ENCODE measurements at places on chromosomes 3 and 15.

- DNase-seq = no peak
These were observed 88.1 kb downstream of the MAGI1 start for GRCh38 chr3:65950340-65951326.

GRCh38 chr3:64726414-64727090, 38.8 kb upstream of the ADAMTS9 start:
- DNase-seq = no peak

- no peak for DNase-seq
These were observed 51.2 kb upstream of the MED12L start for GRCh38 chr3:151034303-151034702.

DNA sequence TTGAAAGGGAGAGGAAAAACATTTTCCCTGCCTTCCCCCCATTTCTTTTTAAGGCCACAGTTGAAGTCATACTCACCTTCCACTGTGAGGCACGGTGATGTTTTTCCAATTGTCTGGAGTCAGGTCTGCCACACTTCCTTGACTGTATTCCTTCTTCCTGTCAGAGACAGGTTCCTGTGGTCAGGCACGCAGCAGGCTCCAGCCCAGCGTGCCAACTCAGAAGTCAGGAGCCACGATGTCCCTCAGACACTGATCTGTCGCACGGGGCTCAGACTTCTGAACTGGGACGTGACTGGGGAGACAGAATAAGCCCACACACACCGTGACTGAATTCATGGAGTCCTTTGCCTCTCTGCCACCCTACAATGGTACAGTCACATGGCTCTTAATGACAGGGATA, 41.2 kb upstream of the ADAMTS9 start:
- DNase-seq = no peak

- DNase-seq = no peak
These were observed 12.7 kb upstream of the FAM240A start for GRCh38 chr3:46599590-46599989.

DNA sequence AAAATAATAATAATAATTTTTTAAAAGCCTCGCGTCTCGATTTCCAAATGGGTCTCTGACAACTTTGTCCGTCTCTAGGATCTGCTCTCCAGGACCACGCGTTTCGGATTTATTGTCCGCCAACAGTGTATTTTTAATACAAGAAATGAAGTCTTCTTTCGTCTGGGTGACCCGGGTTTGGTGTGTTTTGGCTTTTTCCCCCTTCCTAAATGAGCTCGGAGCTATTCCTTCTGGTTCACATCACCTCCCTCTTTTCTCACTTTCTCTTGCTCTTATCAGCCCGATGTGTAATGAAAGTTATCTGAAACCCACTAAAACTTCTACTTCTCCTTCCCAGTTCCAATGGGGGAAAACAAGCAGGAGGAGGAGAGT, 516.7 kb downstream of the MECOM start:
- DNase-seq = no peak

GRCh38 chr3:65749066-65749465, 289.7 kb downstream of the MAGI1 start:
- DNase-seq = no peak

DNA sequence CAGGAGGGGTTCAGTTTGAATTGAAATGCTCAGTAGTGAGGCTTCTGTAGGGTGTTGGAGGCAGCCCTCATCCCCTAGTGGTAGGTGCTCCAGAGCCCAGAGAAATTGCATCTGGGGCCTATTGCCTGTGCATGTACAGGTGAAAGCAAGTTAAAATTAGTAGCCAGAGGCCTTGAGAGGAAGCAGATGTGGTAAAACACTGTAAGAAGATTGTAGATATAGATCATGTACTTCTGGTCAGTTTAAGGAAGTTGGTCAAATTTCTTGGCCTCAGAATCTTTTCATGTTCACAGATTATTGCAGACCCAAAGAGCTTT, 34.6 kb downstream of the IGSF10 start:
- DNase-seq = no peak

Measured in NCI-H187 (cell line).